ENCODE measurements at places on chromosomes 1 and 21.

GRCh38 chr1:240612811-240613210 lies 856 bp upstream of the GREM2 start:
- DNase-seq: no peak

DNA sequence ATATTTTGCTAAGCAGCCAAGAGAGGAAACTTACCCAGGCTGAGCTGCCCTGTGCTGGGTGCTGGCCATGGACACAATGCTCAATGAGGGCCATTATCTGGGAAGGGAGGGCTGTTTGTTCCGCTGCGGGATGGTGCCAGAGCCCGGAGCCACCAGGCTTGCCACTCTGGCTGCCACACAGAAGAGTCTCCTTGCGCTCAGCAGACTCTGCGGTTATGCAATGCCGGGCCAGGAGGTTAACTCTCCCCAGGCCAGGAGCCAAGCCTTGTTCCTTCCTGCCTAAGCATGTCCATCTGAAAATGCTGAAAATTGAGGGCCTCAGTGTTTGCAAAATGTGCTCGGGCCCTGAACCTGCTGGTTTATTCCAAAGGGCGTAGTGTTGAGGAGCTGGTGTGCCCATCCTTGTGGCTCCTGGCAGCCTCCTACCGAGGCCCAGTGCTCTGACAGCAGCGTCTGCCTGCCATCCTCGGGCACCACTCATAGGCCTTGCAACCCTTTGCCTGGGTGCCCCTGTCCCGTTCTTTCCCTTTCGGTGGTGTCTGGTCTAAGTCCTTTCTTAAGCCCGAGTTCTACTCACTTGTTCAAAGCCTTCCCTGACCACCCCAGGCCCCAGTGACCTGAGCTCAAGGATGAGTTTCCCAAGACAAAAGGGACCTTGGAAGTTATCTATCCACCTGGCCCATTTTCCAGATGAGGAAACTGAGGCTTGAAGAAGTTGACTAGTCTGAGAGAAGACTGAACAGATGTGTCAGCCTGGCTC lies 133.8 kb upstream of the EDN2 start:
- peak; percentile 81 for DNase-seq

GRCh38 chr1:162904023-162904422 lies 43.0 kb upstream of the CCDC190 start:
- no peak for DNase-seq

DNA sequence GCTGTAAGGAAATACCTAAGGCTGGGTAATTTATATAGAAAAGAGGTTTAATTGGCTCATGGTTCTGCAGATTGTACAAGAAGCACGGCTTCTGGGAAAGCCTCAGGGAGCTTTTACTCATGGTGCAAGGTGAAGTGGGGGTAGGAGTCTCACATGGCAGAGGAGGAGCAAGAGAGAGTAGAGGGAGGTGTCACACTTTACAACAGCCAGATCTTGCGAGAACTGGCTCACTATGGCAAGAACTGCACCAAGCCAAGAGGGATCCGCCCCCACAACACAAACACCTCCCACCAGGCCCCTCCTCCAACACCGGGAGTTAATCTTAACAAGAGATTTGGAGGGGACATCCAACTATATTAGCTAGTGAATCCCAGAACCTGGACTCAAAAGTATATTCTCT lies 135.4 kb upstream of the SOD1 start:
- no peak for DNase-seq

GRCh38 chr1:226048886-226049285 lies 13.6 kb upstream of the H3-3A start:
- no peak for DNase-seq

DNA sequence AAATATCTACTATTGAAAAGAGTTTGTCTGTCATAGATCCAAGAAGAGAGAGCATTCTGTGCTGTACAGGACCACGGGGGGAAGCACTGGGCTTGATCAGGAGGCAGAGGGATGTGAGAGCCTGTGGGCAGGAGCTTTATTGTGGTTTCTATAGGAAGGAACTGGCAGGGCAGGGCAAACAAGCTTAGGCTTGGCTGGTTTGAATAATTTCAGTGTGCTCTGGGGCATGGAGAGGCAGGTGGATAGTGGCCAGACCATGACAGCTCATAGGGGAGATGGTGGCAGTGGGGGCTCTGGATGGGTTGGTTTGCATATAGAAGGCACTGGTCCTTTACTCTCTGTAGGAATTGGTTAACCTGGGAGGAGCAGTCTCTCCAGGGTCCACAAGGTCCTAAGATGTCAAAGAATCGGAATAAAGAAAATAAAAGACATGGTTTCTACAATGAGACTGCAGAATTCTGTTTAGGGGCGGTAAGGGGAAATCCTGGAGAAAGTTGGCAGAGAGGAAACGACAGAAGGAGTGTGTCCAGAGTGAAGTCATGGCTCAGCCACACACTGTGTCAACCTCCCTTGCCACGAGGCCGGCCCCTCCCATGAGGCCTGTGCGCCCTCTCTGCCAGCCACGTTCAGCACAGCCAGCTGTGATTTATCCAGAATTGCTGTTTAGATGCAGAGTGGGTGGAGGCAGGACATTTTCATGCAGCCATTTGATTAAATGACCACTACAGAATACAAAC lies 81.7 kb upstream of the PGBD5 start:
- DNase-seq: no peak

DNA sequence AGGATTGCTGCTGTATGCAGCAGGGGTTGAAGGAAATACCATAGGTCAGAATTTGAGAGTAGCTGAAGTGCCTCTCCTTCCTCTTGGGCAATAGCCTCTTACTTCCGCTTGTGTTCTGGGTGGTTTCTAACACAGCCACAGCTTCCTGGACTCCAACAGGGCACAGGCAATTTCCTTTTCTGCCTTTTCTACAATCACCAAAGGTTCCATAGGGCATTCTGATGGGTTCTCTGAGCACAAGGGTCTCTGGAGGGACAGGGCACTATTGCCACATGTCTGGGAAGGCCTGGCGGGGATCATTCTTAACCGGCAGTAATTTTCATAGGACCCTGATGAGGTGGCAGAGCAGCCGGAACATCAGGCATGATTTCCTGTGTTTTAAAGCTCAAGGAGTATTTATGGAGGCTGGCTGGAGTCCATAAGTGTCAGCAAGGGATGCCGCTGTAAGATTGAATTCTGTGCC lies 5.5 kb upstream of the AGTRAP start:
- DNase-seq: no peak

GRCh38 chr21:36297938-36298572 lies 21.9 kb upstream of the MORC3 start:
- DNase-seq: no peak
